Vagina (tissue), 2 donors: ENCODE measurements at places on chromosomes 5 and 9.
A peak's percentile ranks its signal among the peaks of the same experiment; 100 is the strongest.

- peak overlapping the region; percentile 63 for H3K27ac ChIP-seq
- no peak overlapping the region for H3K4me3 ChIP-seq
- peaks cover 30% of the 10 kb centered on the region for H3K4me1 ChIP-seq
- no peak for DNase-seq
Measured at GRCh38 chr9:124818431-124819281, 34.6 kb upstream of the WDR38 start.

DNA sequence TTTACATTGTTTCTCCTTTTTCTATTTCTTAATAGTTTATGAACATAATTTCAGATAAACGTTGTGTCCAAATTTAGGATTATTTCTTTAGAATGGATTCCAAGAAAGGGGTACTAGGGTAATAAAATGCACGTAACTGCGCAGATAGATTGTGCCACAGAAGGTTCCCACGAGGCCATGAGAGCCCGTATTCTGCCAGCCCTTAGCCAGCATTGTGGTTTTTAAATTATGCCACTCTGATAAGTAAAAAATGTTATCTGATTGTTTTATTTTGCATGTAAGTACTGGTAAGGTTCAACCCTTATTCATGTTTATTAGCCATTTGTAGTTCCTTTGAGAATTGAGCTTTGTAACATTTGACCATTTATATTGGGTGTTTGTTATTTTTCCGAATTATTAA, 88.7 kb downstream of the PRKACG start:
- no peaks in the 10 kb centered on the region for H3K27me3 ChIP-seq
- no peak overlapping the region for H3K27ac ChIP-seq
- H3K36me3 ChIP-seq: no peaks in the 10 kb centered on the region
- no peaks in the 10 kb centered on the region for H3K4me1 ChIP-seq
- no peak overlapping the region for H3K4me3 ChIP-seq
- DNase-seq: no peak

DNA sequence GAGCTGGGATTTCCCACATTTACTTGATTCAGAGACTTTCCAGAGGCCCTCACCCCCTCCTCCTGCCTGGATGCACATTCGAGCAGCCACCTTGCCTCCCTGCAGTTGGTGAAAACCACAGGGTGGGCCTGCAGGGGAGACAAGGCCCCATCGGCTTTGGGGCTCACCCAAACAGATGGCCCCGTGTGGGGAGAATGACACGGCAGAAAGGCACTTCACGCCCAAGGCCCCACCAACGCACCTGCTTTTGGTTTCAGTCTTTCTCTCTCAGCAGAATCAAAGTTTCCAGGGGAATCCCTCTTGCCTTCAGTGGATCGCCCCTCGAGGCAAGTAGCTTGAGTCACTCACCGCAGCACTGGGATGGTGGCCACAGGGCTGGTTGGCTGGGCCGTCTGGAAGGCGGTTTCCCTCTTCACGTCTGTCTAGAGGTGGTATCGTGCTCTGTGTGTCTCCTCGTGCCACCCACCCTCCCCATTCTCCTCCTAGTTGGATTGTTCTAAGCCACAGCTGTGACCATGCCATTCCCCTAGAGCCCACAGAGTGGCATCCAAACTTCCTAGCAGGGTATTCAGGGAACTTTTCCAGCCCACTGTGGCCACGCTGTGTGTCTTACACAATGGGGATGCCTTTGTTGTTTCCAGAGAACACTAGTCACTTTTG, 31.8 kb downstream of the SEC61B start:
- H3K4me3 ChIP-seq: no peak overlapping the region
- H3K4me1 ChIP-seq: no peaks in the 10 kb centered on the region
- H3K36me3 ChIP-seq: no peaks in the 10 kb centered on the region

DNA sequence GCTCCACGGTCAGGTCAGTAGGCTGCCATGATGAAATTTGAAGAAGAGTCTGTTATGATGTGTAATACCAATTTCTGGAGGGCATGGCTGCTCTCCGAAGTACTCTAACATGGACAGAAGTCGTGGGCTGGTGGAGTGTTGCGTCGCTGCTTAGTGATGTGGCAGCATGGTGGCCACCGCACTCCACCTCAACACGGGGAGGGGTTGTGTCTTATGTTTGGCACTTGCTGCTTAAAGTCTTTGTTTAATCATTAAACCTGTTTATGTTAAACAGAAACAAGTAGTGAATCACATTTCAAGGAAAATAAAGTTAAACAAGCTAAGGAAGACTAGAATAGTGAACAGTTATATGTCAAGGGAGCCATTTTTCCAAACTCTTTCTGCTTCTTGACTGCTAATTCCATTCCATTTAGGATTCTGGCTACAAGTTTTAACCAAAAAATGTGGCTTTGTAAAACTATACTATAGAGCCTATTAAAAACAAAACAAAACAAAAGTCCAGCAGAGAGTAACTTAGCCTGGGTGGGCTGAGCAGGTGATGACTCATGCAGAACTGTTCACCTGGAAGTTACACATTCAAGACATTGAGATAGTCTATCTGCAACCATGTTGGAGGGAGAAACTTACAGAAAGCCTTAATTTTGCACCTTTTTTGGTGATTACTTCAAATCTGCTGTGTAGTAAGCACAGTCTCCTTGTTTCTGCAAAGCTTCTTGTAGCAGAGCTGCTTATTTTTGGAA, 9.5 kb downstream of the HABP4 start:
- H3K27ac ChIP-seq: peak overlapping the region; percentile 69
- no peak overlapping the region for H3K4me3 ChIP-seq
- no peaks in the 10 kb centered on the region for H3K36me3 ChIP-seq
- H3K4me1 ChIP-seq: peaks cover 6% of the 10 kb centered on the region
- no peak for DNase-seq

- H3K36me3 ChIP-seq: no peaks in the 10 kb centered on the region
- no peak for DNase-seq
- H3K27me3 ChIP-seq: no peaks in the 10 kb centered on the region
- no peak overlapping the region for H3K4me3 ChIP-seq
- no peak overlapping the region for H3K27ac ChIP-seq
- no peaks in the 10 kb centered on the region for H3K4me1 ChIP-seq
Measured at GRCh38 chr5:93296338-93296737, 284.7 kb downstream of the NR2F1-AS1 start.

GRCh38 chr5:142235050-142235797, 89.6 kb downstream of the SPRY4 start:
- H3K27ac ChIP-seq: no peak overlapping the region
- H3K4me1 ChIP-seq: no peaks in the 10 kb centered on the region
- H3K36me3 ChIP-seq: no peaks in the 10 kb centered on the region
- no peaks in the 10 kb centered on the region for H3K27me3 ChIP-seq
- H3K4me3 ChIP-seq: no peak overlapping the region

GRCh38 chr5:150512368-150512747, 4.4 kb downstream of the NDST1 start:
- no peaks in the 10 kb centered on the region for H3K27me3 ChIP-seq
- no peak overlapping the region for H3K4me3 ChIP-seq
- no peaks in the 10 kb centered on the region for H3K36me3 ChIP-seq
- DNase-seq: no peak
- peak overlapping the region; percentile 89 for H3K27ac ChIP-seq
- peaks cover 99% of the 10 kb centered on the region for H3K4me1 ChIP-seq
